ENCODE measurements at places on chromosomes 4 and X.

GRCh38 chr4:22389240-22389870 is 126.5 kb downstream of the ADGRA3 start:
- peak; percentile 1 for DNase-seq

DNA sequence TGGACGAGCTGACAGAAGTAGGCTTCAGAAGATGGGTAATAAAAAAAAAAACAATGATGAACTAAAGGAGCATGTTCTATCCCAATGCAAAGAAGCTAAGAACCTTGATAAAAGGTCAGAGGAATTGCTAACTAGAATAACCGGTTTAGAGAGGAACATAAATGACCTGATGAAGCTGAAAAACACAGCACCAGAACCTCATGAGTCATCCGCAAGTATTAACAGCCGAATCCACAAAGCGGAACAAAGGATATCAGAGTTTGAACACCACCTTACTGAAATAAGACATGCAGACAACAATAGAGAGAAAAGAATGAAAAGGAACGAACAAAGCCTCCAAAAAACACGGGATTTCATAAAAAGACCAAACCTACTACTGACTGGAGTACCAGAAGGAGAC is 10.5 kb downstream of the NELFA start:
- no peak for DNase-seq

DNA sequence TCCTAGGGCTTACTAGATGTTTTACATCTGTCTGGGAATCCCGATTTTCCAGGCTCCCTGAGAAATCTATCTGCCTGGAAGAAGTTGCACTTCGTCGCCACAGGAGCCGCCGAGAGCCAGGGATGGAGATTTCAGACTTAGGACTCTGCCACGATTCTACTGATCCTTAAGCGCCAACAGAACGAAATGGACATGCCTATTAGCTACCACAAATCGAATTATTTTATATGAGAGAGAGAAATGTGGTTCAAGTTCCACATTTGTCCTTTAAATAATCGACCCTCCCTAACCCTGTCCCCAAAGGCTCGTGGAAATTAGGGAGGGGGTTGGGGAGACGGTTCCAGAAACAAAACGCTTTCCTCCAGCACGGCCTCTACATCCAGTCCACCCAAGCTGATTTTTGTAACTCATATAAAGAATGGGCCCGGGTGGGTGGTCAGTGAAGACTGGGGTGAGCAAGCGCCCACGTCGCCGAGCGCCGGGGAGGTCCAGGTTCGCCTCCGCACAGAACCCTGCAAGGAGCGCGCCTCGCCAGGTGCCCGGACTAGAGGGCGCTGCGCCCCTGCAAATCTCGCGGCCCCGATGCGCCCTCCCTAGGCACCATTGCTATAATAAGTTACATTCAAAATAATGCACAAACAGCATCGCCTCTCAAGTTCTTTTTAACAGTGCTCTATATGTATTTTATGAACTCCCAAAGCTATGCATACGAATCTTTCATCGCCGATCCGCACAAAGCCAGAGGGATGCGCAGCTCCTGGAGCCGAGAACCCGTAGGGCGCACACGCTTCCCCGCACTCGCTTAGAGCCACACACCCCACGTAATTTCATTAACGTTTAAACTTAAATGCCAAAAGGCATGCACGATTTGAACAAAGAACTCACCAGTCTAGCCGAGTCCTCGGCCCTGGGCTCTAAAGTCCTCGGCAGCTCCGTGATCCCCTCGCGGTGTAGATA is 2.1 kb upstream of the FAT1 start:
- DNase-seq, result no peak

DNA sequence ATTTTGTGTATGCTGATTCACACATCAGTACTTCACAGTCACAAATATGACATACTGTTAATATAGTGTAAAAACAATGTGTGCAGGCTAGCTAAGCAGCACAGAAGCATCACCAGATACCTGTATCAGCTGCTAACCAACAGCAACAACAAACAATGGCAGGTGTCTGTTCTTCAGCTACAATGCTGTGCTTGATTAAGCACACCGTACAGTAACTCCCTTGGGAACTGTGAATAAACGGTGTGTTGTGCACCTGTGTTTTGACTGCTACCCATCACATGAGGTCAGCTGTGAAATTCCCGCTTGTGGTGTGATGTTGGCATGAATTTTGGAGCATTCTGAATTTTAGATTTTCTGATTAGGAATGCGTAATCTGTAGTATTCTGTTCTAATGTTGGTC is 379.7 kb upstream of the FAT1 start:
- no peak for DNase-seq

Measured in activated CD4-positive, alpha-beta T cell treated with anti-CD3 and anti-CD28 coated beads for 4 hours (primary cell).